ENCODE measurements at places on chromosomes 11 and 22.

DNA sequence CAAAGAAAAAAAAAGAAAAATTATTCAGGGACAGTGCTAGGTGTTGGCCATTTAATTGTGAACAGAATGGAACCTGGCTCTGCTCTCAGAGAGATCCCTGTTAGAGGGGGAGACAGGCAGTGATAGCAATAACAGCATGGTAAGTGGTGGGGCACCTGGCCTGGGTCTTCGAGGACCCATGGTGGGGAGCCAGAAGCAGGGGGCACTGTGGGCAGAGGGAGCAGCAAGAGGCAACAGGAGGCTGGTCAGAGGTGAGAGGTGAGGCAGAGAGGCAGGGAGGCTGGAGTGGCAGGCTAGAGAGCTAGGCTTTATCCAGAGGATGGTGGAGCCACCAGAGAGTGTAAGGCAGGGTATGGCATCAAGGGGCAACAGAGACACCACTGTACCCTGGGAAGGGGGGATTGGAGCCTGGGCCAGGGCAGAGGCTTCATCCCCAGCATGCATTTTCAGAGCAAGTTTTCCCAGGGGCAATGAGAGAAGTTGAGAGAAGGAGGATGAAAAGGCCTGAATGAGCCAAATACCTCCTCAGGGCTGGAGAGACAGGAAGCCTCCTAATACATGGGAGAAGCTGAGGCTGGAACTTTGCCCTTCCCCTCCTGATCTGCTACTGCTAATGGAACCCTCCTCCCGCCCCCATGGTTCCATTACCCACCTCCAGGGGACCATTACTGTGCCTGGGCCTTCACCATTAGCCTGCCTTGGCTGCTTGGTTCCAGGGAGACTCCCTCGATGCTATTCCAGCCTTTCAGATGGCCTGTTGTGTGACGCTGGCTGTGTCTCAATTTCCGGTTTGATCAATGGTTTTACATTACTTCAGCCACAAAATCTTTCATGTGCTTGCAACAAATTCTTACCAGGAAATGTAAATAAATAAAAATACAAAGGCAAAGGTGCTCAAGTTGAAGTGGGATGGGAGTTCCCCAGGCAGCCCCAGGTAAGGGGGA is 2.6 kb upstream of the P2RY2 start:
- H3K27ac ChIP-seq, result no peak overlapping the region
- H3K4me1 ChIP-seq, result peaks cover 19% of the 10 kb centered on the region
- DNase-seq, result no peak
- H3K4me3 ChIP-seq, result no peak overlapping the region
- H3K27me3 ChIP-seq, result peaks cover 32% of the 10 kb centered on the region
- H3K36me3 ChIP-seq, result no peaks in the 10 kb centered on the region

- peaks cover 8% of the 10 kb centered on the region for H3K36me3 ChIP-seq
- H3K4me3 ChIP-seq, result no peak overlapping the region
- H3K4me1 ChIP-seq, result peaks cover 25% of the 10 kb centered on the region
- no peak for DNase-seq
- no peak overlapping the region for H3K27ac ChIP-seq
Measured at GRCh38 chr11:62501432-62501891, 45.1 kb downstream of the AHNAK start.

DNA sequence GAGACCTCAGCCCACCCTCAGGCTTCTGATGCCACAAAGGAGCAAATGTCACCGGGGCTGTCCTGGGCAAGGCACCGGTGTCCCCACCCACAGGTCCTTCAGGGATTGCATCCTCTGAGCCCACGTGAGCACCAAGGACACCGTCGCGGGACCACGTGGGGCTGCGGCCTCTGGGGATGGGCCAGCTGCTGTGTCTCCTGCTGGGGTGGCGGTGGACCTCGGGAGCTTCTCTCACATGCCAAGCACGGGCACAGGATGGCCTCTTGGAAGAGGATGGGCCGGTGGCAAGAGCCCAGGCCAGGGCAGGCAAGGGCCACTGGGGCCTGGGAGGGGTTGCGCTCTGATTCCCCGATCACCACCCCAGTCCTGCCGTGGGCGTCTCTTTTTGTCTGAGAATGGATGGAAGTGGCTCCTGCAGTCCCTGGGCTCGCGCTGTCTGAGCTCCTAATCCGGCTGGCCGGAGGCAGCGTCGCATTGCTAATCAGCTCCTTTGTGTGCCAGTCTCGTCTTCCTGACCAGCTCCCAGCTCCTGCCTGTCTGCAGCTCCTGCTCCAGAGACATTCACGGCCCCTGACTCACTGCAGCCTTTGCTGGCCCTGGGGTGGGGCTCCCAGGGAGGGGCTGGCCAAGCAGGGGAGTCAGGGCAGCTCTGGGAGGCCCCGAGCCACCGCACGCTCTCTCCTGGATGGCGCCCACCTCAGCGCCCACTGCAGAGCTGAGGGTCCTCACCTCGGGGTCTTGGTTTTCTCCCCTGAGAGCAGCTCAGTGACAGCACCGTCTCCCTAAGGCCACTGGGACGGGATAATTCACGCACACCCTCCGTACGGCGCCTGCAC is 146.7 kb downstream of the CTTN start:
- DNase-seq, result peak; percentile 22
- no peak overlapping the region for H3K27ac ChIP-seq
- peaks cover 9% of the 10 kb centered on the region for H3K4me1 ChIP-seq
- H3K36me3 ChIP-seq, result no peaks in the 10 kb centered on the region

DNA sequence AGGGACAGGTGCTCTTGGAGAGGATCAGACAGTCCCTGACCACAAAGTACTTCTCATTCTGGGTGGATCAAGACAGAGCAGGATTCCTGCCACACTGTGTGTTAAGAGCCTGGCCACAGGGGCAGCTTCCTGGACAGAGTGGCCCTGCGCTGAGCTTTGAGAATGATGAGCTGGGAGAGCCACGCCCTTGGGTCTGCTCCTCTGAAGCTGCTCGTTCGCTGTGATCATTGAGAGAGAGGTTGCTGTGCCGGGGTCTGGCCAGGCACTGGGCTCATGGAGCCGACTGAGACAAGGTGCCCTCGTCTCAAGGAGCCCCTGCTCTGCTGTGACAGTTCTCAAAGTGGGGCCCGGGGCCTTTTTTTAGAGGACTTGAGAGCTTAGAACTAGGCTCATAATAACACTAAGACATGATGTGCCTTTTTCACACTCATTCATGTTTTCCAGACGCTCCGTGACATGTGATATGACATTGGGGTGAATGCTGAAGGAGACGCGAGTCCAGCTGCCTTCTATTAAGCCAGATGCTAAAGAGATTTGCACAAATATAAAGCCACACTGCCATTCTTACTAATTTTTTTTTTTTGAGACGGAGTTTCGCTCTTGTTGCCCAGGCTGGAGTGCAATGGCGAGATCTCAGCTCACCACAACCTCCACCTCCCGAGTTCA is 1.6 kb upstream of the MFRP start:
- no peak for DNase-seq
- H3K27ac ChIP-seq, result no peak overlapping the region
- H3K4me1 ChIP-seq, result no peaks in the 10 kb centered on the region
- no peak overlapping the region for H3K4me3 ChIP-seq
- peaks cover 73% of the 10 kb centered on the region for H3K27me3 ChIP-seq
- no peaks in the 10 kb centered on the region for H3K36me3 ChIP-seq

GRCh38 chr11:61512435-61512834 is 3.9 kb downstream of the LRRC10B start:
- H3K27me3 ChIP-seq, result peaks cover 27% of the 10 kb centered on the region
- no peak overlapping the region for H3K27ac ChIP-seq
- DNase-seq, result no peak
- no peaks in the 10 kb centered on the region for H3K36me3 ChIP-seq
- no peak overlapping the region for H3K4me3 ChIP-seq
